ENCODE measurements at places on chromosomes 1 and 21.

- ATAC-seq: no peak
These were observed 10.6 kb downstream of the PARP1 start for GRCh38 chr1:226397011-226397926.

GRCh38 chr1:8182034-8182761, 135.7 kb upstream of the SLC45A1 start:
- ATAC-seq: peak; percentile 88

- ATAC-seq: no peak
These were observed 20.5 kb downstream of the PRKACB start for GRCh38 chr1:84164567-84165021.

GRCh38 chr1:3033040-3033789, 11.9 kb downstream of the ACTRT2 start:
- ATAC-seq: no peak

DNA sequence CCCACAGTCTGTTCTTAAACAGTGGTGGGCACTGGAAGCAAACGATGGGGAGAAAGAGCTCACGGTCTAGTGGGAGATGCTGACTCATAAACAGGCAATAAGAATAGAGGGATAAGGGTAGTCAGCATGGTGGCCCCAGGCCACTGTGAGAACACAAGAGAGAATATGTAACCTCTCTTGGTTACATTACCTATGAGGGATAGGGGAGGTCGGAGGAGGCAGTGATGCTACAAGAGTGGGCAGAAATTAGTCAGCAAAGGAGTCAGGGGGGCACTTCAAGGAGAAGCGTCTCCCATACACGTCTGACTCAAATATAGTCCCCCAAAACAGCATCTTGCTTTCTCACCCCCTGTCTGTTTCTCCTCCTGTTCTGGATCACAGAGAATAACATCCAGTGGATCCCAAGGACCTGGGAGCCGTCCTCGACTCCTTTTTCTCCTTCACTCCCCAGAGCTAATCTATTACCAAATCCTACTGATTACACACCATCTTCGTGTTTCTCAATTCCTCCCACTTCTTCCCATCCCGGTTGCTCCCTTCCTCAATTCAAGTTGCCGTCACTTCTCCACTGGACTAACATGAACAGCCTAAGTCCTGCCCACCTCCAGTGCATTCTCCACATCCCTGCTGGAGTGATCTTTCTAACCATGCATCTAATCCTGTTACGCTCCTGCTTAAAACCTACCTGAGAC, 2.1 kb downstream of the SLAMF8 start:
- ATAC-seq: no peak

GRCh38 chr1:204161609-204162493, 4.3 kb downstream of the REN start:
- ATAC-seq: no peak

GRCh38 chr1:83999316-83999819, 436 bp upstream of the TTLL7 start:
- ATAC-seq: peak; percentile 90
